Esophagus squamous epithelium (tissue), 5 donors: ENCODE measurements at places on chromosomes 16 and 17.

- DNase-seq = no peak
Observed at GRCh38 chr16:12259651-12260050, 283.1 kb downstream of the SNX29 start.

DNA sequence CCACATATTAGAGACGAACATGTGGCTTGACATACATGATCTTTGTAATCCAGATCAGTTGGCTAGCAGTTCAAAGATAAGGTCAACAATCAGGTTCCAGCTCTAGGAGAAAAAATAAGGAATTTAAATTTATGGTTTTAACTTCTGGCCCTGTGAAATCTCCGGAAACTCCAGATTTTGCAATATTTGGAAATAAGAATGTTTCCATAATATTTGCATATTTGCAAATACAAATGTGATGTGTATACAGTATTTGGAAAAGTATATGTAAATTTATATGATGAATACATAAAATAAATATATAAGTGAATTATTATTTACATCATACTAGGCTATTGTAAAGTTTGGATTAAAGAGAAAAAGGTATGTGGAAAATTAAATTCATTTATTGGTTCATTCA lies 97.1 kb downstream of the KCNJ2 start:
- DNase-seq = no peak

- no peak for DNase-seq
Observed at GRCh38 chr17:73646409-73647300, 2.4 kb upstream of the SDK2 start.

DNA sequence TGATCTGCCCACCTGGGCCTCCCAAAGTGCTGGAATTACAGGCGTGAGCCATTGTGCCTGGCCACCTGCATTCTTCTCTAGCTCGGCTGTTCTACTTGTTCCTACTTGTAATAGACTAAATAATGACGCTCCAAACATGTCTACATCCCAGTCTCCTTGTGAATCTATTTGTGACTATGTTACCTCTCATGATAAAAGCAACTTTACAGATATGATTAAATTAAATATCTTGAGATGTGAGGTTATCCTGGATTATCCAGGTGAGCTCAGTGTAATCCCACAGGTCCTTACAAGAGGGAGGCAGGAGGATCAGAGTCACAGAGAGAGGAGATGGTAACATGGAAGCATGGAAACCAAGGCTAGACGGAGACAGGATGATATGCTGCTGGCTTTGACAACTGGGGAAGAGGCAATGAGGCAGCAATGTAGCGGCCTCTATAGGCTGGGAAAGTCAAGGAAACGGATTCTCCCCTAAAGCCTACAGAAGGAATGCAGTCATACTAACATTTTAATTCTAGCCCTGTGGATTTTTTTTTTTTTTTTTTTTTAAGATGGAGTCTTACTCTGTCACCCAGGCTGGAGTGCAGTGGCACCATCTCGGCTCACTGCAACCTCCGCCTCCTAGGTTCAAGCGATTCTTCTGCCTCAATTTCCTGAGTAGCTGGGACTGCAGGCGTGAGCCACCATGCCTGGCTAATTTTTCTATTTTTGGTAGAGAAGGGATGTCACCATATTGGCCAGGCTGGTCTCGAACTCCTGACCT lies 5.0 kb upstream of the LASP1 start:
- DNase-seq = no peak

- DNase-seq = no peak
Observed at GRCh38 chr17:546456-546855, 168.2 kb downstream of the VPS53 start.

GRCh38 chr17:67244431-67245072 lies 444 bp downstream of the HELZ start:
- no peak for DNase-seq

GRCh38 chr16:19701091-19701490 lies 16.9 kb downstream of the KNOP1 start:
- DNase-seq = no peak

- no peak for DNase-seq
Observed at GRCh38 chr16:27722892-27723450, 173.0 kb downstream of the KATNIP start.

- no peak for DNase-seq
Observed at GRCh38 chr16:1865902-1866690, 5.9 kb downstream of the MEIOB start.

DNA sequence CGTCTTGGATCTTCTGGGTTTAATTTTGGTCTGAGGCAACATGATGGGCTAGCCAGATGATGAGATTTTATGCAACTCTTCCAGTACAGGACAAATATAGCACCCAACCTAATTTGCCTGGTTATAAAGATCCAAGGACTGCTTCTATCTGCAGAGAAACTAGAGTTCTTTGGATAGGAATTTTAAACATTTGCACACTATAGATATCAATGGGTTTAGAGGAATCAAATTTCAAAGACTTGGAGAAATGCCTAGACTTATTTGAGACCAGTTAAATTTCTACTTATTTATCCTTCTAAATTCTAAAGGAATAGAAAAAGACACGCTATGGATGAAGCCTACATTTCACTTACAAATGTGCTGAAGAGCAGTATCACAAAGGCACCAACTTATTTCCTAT lies 12.6 kb downstream of the PMFBP1 start:
- no peak for DNase-seq

DNA sequence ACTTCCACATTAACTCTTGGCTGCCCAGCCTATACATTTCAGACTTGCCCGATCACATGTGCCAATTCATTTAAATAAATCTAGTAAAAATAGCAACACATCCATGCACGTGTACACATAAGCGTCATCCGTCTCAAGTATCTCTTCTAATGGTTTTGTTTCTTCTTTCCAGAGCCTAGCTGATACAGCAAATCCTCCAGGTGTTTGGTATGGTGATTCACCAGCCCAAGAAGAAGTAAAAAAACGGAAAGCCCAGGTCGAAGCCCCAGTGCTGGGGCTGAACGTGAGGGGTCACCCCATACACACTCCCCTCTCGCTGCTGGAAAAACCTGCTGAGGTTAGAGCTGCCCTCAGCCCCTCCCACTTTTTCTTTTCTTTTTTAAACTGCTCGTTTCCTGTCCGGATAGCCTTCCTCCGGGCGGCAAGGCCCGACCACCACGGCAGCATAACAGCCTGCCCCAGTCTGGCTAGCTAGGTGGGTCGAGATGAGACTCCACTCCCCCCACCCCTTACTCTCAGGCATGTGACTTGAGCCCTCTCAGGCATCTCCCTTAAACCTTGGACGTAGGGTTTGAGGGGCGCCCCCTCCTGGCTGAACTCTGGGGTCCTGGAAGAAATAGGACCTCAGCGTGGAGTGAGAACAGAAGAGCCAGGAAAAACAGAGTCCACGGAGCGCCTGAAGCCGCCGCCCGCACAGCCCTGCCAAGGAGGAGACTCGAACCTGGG lies 13.9 kb upstream of the OR1F1 start:
- DNase-seq = no peak

DNA sequence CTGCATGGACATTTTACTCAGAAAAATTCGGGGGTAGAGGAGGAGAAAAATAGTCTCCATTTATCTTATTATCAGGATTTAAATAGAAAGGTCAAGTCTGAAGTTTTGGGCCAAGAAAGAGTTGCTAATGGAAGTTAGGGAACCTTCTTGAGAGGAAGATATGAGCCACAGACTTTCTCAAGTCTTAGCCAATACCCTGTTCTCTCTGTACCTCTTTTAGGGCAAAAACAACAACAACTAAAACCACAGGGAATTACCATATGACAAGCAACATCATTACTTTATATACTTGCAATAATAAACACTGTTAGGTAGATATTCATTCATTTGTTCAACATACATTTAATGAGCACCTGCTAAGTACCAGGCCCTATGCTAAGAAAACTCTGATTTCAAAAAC lies 282.2 kb upstream of the CDH5 start:
- DNase-seq = no peak

DNA sequence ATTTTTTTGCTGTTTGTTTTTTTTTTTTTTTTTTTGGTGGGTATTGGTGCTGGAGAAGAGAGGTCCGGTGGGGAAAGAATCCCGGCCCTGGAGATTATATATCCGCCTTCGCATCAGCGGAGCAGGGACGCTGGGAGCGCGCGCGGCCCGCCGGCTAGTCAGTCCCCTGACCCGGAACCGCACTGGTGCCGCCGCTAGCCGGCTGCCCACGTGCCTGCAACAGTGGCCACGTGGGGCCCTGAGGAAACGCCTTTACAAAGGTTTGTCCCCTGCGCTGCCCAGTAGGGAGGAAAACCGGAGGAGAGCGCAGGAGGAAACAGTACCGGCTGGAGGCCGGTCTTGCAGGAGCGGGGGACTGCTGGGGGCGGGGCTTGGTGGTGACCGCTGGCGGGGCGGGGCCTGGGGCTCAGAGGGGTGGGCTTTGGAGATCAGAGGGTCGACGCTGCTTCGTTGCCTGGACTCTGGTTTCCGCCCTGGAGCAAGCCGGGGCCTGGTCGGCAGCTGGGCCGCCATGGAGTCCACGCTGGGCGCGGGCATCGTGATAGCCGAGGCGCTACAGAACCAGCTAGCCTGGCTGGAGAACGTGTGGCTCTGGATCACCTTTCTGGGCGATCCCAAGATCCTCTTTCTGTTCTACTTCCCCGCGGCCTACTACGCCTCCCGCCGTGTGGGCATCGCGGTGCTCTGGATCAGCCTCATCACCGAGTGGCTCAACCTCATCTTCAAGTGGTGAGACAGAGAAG lies at the start of gene G6PC3:
G6PC3 (plus strand) TSS at position 281 of the 743 bp plus-strand sequence; CDS start at position 512, 231 bp downstream.
- DNase-seq = peak; percentile 49

GRCh38 chr17:77875881-77876509 lies 82.5 kb upstream of the TNRC6C start:
- DNase-seq = no peak

DNA sequence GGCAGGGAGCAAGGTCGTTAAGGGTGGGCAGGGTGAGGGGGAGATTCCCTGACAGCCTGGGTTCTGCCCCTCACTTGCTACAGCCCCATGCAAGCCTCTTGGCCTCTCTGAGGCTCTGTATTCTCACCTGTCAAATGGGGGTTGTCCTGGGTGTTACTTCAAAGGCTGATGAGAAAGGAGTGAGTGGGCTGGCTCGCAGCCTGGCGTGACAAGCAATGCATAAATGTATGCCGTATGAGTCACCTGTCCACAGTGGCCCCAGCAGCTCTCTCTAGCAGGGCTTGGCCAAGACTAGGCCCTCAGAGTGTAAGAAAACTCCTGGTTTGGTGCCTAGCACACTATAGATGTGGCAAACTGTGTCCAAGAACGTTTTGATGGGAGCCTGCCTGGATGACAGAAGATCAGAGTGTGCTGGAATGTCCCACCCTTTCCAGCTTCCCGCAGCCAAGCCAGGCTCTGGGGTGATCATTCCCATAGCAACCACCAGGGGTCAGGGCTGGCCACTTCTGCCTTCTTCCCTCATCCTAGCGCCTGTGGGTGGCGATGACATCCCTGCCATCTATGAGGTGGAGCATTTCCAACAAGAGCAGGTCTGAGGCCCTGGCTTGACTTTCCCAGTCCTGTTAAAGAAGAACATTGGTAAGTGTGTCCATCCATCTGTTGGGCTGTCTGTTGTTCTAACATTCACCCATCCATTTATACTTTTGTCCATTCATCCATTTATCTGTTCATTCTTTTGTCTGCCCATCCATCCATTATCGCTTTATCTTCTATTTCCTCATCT lies 37.2 kb upstream of the ADGRG1 start:
- no peak for DNase-seq

- DNase-seq = no peak
Observed at GRCh38 chr16:50372611-50373344, 4.0 kb upstream of the BRD7 start.

DNA sequence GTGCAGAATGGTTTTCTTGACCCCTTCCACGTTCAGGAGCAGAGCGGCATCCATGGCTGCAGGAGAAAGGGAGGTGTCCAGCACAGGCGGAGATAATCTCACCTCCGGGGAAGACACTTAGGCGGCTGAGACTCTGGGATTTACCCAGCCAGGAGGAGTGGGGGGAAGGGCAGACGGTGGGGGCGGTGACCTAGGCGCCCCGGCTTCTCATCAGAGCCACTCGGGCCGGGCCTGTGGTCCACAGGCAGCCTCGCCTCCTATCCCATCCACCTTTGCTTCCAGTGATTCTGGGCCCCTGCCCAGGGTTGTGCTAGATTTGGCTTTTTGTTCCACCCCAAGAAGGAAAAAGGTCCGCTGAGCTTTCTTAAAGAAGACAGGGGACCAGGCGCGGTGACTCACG lies at the start of gene AIPL1:
AIPL1 (minus strand) TSS at position 71 of the 400 bp plus-strand sequence; CDS start at position 54, 17 bp downstream.
- no peak for DNase-seq

- no peak for DNase-seq
Observed at GRCh38 chr16:56700195-56700594, 17.9 kb downstream of the MT1X start.

DNA sequence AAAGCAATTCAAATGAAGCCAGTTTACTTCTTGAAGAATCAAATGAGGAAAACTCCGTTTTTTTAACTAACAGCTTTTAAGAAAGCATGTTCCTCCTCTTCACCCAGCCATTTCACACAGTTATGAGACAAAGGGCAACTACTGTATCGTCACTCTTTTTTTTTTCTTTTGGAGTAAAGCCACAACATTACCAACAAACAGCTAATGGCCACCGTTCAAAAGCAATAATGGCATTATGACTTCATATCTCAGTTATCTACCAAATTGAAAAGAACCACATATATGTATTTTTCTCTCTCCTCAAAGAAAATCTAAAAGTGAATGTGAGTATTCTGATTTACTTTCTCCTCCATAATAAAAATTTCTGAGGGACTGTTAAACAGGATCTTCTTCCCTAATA lies 14.5 kb downstream of the GRB2 start:
- DNase-seq = no peak

DNA sequence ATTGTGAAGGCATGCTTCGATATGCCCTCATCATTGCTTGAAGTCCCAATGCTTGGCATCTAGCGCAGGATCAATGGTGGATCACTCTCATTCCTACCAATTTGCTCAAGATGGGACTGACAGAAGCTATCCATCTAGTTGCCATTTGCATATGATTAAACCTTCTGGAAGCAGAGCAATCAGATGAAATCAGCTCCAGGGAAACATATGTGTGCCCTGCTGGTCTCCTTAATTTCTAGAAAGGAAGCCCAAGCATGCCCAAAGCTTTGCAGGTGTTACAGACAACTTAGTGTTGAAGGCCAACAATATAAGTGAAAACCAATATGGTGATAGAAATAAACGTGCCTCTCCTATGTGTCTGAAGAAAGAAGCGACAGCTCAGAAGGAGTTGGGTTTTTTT lies 350.0 kb upstream of the ERCC4 start:
- no peak for DNase-seq

GRCh38 chr16:67105246-67105645 lies 4.5 kb upstream of the PHAF1 start:
- no peak for DNase-seq

- no peak for DNase-seq
Observed at GRCh38 chr16:88390735-88391134, 8.0 kb downstream of the ZNF469 start.

DNA sequence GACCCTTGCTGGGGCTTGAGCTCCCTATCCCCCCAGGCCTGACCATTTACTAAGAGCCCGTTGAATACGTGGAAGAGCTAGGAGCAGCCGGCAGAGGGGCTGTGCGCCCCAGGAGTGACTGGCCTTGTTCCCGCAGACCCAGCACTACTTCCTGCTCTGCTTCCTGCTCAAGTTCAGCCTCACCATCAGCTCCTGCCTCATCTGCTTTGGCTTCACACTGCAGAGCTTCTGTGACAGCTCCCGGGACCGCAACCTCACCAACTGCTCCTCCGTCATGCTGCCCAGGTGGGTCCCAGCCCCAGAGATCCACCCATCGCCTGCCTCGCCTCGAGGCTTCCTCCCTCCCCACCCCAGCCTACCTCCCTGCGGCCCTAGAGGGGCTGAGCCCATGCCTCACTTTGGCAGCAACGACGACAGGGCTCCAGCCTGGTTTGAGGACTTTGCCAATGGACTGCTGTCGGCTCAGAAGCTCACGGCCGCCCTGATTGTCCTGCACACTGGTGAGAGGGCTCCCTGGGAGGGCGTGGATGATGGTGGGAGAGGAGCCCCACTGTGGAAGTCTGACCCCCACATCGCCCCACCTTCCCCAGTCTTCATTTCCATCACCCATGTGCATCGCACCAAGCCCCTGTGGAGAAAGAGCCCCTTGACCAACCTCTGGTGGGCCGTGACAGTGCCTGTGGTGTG lies 17.2 kb downstream of the CASKIN2 start:
- no peak for DNase-seq
